ENCODE measurements at places on chromosomes 2 and 18. TPM values are rescaled to one million over a fixed set of nuclear protein-coding genes. Genes with fewer than 3 reads are reported as not detected.

Gene ASPRV1
- 1.2 TPM for total RNA-seq

Gene GALR1
- total RNA-seq = not detected

Gene UGT1A7
- 0.12 TPM for total RNA-seq

Gene SH3RF3
- 58.8 TPM for total RNA-seq

DNA sequence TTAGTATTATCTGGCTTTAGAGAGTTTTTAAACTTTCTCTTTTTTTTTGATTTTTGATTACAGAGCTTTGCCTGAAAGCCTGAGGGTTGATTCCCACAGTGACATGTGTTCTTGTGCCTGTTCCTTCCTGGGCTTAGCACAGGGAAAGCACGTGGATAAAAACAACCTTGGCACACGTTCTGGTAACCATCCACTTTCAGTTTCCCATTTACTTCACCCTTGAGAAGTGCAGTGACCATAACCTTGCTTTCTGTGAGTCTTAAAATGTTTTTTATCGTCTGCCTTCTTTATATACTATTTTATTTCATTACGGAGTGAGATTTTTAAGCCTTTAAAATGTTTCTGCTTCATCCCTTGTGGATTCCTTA is 11.5 kb downstream of the CD226 start:
- no peak for DNase-seq

DNA sequence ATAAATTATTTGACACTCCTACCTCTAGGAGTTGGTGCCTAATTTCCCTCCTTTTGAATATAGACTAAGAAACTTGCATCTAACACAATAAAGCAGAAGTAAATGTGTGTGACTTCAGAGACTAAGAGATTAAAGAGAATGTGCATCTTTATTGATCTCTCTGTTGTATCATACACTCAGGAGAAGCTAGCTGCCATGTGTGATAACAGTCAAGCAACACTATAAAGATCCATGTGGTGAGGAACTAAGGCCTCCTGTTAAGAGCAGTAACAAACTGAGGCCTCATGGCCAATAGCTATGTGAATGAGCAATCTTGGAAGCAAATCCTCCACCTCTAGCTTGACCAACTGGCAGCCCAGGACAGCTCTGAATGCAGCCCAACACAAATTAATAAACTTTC is 3.4 kb downstream of the FANCL start:
- DNase-seq = no peak

- no peak for DNase-seq
Observed at GRCh38 chr18:395456-396250, 104.8 kb downstream of the COLEC12 start.

GRCh38 chr2:156675896-156676295 is 239.7 kb downstream of the GPD2 start:
- no peak for DNase-seq

- DNase-seq = no peak
Observed at GRCh38 chr2:12050396-12050795, 304.0 kb downstream of the LPIN1 start.

DNA sequence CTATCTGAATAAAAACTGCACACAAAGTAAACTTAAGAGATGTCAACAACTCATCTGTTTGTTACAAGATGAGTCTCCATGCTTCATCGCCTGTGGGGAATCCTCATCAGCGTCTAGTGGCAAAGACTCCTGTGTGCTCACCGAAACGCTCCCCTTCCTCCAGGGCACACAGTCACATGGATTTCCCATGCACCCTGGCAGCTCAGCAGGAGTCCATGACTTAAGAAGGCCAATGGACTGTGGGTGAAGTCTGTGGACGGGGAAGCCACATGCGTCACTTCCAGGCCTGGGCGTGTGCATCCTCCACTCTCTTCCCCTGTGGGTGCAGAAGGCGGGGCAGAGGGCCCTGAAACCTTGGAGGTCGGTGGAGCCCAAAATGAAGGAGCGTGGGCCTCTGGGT is 41.1 kb downstream of the ID2 start:
- no peak for DNase-seq

GRCh38 chr2:206063635-206064034 is 22.3 kb downstream of the INO80D start:
- no peak for DNase-seq

DNA sequence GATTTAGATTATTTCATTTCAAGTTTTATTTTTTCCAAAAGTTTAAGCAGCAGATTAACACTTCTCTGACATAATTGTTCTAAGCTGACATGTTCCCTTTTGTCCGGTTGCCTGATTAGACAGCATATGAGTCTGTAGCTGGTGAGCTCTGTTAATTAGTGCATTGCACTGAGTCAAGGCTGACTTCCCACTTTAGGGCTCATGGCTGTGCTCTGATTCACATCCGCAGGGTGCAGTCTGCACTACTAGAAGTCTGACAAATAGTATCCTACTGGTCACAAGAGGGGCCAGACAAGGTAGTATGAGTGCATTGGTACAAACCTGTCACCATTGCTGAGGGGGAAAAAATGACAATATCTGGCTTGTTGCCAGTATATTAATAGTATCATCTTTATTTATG is 443.9 kb upstream of the ZNF804A start:
- DNase-seq = no peak

DNA sequence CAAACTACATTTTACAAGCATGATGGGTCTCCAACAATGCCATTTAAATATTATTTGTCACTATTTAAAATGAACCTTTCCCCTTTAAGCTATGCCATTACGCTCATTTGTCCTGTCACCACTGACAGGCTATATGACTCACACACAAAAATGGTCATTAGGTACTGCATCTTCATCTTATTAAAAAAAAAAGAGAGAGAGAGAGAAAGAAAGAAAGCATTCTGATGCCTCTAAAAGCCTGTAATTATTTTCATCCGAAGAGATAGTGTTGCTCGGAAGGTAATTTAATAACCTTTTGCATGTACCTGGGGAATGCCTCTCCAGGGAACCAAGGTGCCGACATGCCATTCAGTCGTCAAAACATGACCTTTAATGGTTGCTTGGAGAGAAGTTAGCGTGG is 226.7 kb downstream of the ARHGAP15 start:
- no peak for DNase-seq

- DNase-seq = no peak
Observed at GRCh38 chr2:44195714-44196113, 27.0 kb downstream of the PPM1B start.

- no peak for DNase-seq
Observed at GRCh38 chr2:177334940-177335543, 57.5 kb upstream of the AGPS start.

DNA sequence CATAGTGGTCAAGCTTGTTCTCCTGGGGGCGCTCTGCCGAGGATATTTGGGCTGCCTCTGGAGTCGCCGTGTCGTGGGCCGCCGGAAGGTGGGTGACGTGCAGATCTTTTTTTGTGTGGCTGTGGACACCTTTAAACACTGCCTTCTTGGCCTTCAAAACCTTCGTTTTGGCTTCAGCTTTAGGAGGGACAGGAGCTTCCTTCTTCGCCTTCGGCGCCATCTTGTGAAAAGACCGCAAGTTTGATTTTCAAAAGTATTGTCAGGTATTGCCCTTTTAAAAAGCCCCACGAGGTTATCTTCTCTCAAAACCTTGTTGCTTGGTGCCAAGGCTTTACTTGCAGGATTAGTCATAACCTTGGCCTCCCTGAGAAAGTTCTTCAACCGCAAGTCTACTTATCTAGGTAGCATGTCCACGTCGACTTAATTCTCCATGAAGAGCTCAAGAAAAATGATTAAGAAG is 20.8 kb downstream of the LAMA3 start:
- no peak for DNase-seq
